ENCODE measurements at places on chromosomes 3 and 15. TPM values are rescaled to one million over a fixed set of nuclear protein-coding genes. Genes with fewer than 3 reads are reported as not detected.
A peak's percentile ranks its signal among the peaks of the same experiment; 100 is the strongest.

GRCh38 chr3:60313951-60314461, 937.2 kb downstream of the FHIT start:
- no peak for DNase-seq

DNA sequence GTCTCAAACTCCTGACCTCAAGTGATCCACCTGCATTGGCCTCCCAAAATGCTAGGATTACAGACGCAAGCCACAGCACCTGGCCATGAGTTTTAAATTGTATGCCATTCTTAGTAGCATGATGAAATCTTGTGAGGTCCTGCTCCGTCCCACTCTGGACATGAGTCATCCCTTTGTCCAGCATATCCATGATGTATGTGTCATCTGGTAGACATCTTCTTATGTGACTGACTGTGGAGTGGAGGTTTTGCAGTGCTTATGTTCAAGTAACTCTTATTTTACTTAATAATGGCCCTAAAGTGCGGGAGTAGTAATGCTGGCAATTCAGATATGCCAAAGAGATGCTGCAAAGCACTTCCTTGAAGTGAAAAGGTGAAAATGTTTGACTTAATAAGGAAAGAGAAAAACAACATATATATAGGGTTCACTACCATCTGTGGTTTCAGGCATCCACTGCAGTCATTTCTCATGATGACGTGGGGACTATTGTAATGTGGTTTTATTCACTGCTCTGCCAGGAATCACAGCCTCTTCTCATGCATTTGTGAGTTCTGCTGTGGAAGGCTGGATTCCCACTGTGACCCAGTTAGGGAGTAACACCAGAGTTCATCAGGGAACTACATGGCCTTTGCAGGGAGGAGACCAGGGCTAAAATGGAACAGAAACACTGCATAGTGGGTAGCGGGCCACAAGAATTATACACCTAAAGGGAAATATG, 204.6 kb upstream of the STRIT1 start:
- no peak for DNase-seq

DNA sequence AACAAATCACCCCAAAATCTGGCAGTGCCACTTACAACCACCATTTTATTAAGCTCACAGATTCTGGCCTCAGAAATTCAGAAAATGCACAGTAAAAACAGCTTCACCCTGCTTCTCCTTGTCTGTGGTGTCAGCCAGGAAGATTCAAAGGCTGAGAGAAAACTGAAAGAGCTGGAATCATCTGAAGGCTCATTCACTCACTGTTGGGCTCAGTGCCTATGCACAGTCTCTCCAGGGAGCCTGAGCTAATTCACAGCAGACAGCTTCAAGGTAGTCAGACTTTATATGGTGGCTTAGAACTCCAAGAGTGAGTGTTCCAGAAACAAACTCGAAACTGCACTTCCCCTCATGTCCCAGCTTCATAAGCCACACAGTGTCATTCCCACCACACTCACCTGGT, 16.5 kb upstream of the PLOD2 start:
- no peak for DNase-seq

- peak; percentile 63 for DNase-seq
These were observed 33.9 kb downstream of the MYO5C start for GRCh38 chr15:52261498-52262242.

- no peak for DNase-seq
These were observed 18.4 kb downstream of the ILDR1 start for GRCh38 chr3:122003606-122004005.

- DNase-seq, result no peak
These were observed 53.8 kb downstream of the STAG1 start for GRCh38 chr3:136698361-136698760.

DNA sequence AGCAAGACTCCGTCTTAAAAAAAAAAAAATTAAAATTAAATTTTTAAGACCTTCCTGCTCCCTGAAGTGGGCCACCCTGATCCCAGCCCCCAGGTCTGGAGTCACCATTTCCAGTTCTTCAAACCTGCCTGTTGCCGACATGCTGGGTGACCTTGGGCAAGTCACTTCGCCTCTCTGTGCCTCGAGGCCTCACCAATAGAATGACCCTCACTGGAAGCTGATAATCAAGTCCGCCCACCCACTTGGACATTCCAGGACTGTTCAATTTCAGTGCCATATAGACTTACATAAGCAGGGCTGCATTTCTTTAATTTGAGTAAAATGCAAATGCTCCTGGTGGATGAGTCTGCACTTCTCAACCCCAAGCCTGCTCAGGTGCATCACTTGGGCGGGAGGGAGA, 39.3 kb upstream of the FURIN start:
- no peak for DNase-seq

DNA sequence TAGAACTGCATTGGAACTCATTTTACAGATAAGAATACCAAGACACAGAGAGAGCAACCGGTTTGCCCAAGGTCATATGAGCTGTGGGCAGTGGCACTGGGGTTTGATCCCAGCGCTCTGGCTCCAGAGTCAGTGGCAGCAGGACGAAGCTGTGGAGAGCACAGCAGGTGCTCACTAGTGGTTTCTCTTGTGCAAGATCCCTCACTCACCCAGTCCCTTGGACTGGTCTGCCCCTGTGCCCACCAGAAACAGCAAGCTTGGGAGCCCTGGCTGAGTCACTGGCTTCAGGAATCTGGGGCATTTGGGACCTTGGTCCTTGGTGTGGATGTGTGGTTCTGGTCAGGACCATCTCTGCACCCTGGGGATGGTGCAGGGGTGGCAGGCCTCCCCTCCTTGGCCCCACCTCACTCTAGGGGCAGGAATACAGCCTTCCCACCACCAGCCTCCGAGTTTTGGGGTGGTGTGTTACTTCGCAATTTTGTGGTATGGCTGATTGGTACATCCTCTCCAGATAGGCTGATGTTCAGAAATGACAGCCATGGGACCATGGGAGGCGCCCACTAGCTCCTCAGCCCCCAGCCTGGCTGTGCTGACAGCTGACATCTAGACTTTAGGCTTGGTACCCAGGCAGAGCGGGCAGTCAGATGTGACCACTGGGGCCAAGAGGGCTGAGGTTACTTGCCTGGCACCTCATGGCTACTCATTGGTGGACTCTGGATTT, 104.6 kb downstream of the LSM3 start:
- DNase-seq, result no peak

GRCh38 chr3:149276619-149277018, 55.0 kb upstream of the CP start:
- DNase-seq, result no peak

DNA sequence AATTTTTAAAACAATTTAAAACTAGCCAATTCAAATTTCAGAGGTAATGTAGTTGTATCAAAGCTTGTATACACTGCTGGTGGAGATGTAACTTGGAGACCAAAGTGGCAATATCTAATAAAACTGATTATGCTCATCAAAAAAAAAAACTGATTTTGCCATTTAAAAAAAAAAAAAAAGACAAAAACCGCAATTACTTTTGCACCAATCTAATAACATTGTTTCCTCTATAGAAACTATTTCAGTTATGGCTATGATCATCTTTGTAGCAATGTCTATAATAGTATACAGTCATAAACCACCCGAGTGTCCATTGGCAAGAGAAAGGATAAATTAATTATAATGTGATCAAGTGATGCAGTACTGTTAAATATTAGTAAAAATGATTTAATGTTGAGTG, 149.3 kb upstream of the SEMA6D start:
- DNase-seq, result no peak

- peak; percentile 16 for DNase-seq
These were observed 473 bp downstream of the FHIT start for GRCh38 chr3:61250784-61251173.

GRCh38 chr3:132622761-132623160, 25.7 kb downstream of the ACKR4 start:
- no peak for DNase-seq

GRCh38 chr15:88648357-88649214, 9.8 kb downstream of the ISG20 start:
- DNase-seq, result peak; percentile 57

DNA sequence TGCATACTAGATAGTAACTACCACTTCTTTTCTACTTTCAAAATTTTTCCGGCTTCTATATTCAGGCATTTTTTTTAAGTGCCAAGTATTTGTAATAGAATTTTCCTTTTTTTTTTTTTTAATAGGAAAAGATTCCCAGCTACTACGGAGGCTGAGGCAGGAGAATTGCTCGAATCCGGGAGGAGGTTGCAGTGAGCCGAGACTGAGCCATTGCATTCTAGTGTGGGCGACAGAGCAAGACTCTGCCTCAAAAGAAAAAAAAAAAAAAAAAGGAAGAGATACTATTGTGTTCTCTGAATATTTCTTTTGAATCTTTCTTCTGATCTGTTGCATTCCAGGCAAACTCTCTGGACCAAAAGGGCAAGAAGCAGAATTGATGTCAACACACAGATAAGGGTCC, 557.3 kb downstream of the FGF12 start:
- no peak for DNase-seq

DNA sequence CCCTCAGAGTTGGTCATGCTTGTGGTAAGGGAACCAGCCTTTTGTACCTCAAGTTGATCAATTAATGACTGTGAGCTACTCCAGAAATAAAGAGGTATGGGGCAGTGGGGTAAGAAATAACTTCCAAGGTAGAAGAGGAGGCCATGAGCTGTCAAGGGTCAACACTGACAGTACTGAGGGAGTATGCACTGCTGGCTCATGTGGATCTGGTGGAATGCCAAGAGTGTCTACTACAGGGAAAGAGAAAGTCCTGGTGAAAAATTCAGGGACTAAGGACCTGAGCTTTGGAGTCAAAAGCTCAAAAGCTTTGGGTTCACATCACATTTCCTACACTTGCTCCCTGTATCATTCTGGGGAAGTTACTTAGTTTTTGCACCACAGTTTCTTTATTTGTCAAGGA, 154.9 kb downstream of the SEMA6D start:
- DNase-seq, result no peak

- peak; percentile 89 for DNase-seq
These were observed 75.2 kb upstream of the ACAD9 start for GRCh38 chr3:128804017-128804810.

DNA sequence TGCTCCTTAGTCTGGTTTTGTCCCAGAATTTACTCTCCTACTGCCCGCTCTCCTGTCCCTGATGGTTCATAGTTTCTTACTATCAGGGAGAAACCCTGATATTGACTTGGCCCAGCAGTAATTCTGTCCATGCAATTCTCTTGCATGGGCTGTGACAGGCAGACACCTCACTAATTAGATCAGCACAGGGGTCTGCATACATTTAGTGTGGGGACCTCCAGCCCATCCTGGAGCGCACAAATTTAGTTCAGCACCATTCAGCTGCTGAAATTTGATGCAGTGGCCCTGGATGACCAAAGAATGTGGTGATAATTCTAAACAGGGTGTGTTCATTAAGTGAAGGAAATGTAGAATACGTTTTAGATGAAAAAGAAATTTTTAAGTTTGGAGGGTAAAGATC, 555.5 kb upstream of the TBL1XR1 start:
- no peak for DNase-seq

- DNase-seq, result no peak
These were observed 55.0 kb downstream of the ZIC4 start for GRCh38 chr3:147351301-147351700.

DNA sequence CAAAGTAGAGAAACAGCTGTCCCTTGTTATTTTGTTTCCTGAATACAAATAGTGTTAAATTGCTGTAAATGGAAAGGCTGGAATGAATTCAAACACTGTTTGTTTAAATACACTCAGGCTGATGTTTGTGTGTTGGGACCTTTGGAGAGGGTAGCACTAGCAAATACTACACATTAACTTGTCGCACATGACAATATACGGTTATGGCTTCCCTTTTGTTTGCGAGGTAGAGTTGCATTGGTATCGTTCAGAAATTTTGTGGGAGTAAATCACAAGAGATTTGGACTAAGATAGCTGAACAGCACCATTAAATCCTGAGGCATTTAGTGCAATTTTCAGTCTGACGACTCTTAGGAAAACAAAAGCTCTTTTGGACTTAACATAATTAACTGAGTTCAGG, 213.0 kb upstream of the ROBO2 start:
- DNase-seq, result no peak

- peak; percentile 59 for DNase-seq
These were observed 711 bp downstream of the XXYLT1 start for GRCh38 chr3:195270079-195270816.

- DNase-seq, result no peak
These were observed 193.8 kb downstream of the ABHD5 start for GRCh38 chr3:43884581-43884980.

- DNase-seq, result no peak
These were observed 73.8 kb upstream of the TJP1 start for GRCh38 chr15:29896062-29896461.

GRCh38 chr15:55389264-55389607, 18.9 kb downstream of the CCPG1 start:
- no peak for DNase-seq

GRCh38 chr3:37712421-37712820, 149.3 kb upstream of the CTDSPL start:
- no peak for DNase-seq

- peak; percentile 85 for DNase-seq
These were observed 1.4 kb downstream of the FES start for GRCh38 chr15:90885432-90886290.

- DNase-seq, result no peak
These were observed 332.3 kb upstream of the CNTN4 start for GRCh38 chr3:1766384-1766783.

DNA sequence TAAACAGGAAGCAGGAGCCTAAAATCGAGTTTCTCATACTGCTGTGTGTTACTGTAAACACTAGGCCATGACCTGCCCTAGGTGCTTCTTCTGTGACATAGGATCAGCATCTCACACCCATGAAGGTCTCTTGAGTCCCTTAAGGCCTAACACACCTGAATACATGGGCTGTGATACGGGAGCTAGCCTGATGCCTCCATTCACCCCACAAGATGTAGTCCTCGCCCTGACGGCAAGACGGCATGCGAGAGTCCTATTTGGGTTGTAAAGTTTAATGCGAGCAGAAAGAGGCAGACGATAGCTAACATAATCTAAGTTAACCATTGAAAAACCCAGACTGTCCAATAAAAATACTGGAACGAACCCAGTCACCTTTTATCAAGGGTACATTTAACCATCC, 241.1 kb upstream of the ICE2 start:
- DNase-seq, result no peak

- DNase-seq, result no peak
These were observed 1.7 kb downstream of the NR2E3 start for GRCh38 chr15:71811752-71812735.

GRCh38 chr3:197942956-197943556, 6.9 kb upstream of the RPL35A start:
- DNase-seq, result no peak

- no peak for DNase-seq
These were observed 293.8 kb downstream of the MEX3B start for GRCh38 chr15:81751816-81752545.

Gene GP5
- 0.80 TPM for total RNA-seq

Gene PLCH1
- total RNA-seq, result 0.26 TPM

Gene AP2M1
- total RNA-seq, result 188 TPM

Gene BCL2A1
- 16.5 TPM for total RNA-seq

Gene CNTN4
- not detected for total RNA-seq

Gene IL17RD
- total RNA-seq, result 0.05 TPM

Gene SLC9C1
- total RNA-seq, result not detected

Gene SEMA6D
- total RNA-seq, result not detected

Gene SPTBN5
- 6.0 TPM for total RNA-seq

Gene ARHGEF26
- total RNA-seq, result 0.20 TPM

Gene TMPRSS7
- not detected for total RNA-seq

Gene SMAD3
- 47.1 TPM for total RNA-seq

Gene SEMA3F
- 1.1 TPM for total RNA-seq

Gene LSAMP
- not detected for total RNA-seq

Gene CCNDBP1
- total RNA-seq, result 150 TPM

Gene CORO2B
- total RNA-seq, result not detected

Gene CCRL2
- 3.8 TPM for total RNA-seq

Data from natural killer cell (primary cell).